ENCODE measurements at places on chromosomes 4 and X.

- peak; percentile 46 for DNase-seq
Observed at GRCh38 chrX:120251471-120252011, 929 bp downstream of the ZBTB33 start.

DNA sequence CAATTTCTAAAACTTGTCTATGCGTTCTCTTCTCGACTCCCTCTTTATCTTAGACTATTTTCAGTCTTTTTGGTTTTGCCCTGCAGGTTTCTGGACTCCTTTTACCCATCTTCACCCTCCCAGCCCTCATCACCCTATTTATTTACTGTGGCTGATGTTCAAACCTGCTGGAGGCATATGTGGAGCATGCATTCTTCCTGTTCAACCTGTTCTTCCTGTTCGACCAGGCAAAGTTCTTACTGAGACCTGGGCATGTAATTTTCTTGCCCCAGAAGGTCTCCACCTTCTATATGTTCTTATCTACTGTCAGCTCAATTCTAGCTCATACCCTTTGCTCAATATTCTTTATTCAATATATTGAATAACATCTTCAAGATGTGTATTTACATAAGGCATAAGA lies 69.4 kb upstream of the AGA start:
- no peak for DNase-seq

- DNase-seq: no peak
Observed at GRCh38 chrX:18490806-18491555, 65.6 kb downstream of the CDKL5 start.

DNA sequence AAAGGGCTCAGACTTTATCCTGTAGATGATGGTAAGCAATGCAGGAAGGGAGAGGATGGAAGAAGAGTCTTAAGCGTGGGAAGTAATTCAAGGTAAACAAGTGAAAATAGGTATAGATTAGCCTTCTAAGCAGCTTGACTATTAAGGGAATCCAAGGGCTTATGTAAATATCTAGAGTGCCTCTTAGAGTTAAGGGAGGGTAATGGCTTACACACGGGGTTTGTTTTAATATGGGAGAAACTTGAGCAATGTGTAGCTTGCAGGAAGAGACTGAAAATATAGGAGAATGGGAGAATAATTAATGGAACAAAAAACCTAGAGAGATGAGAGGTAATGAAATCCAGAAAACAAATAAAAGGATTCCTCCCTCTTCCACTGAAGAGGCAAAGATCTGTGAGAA lies 12.8 kb upstream of the SAP30 start:
- DNase-seq: no peak

- no peak for DNase-seq
Observed at GRCh38 chrX:26909728-26910127, 553.4 kb downstream of the PPP4R3C start.

DNA sequence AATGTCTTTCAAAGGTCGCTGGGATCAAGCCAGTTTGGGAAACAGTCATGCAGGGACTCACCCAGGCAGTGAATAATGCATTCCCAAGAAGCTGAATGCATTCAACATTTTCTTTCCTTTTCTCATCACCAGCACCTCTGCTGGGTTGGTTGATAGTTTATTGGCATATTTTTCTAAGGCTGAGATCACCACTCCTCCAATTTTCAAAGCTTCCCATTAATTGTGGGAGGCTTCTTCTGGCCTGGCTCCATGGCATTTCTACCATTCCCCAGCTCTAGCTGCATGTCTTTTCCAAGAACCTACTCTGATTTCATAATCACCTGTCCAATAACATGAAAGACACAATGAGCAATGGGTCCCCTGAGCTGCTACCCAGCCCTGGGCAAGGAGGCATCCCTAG lies 35.8 kb downstream of the CHRDL1 start:
- no peak for DNase-seq

DNA sequence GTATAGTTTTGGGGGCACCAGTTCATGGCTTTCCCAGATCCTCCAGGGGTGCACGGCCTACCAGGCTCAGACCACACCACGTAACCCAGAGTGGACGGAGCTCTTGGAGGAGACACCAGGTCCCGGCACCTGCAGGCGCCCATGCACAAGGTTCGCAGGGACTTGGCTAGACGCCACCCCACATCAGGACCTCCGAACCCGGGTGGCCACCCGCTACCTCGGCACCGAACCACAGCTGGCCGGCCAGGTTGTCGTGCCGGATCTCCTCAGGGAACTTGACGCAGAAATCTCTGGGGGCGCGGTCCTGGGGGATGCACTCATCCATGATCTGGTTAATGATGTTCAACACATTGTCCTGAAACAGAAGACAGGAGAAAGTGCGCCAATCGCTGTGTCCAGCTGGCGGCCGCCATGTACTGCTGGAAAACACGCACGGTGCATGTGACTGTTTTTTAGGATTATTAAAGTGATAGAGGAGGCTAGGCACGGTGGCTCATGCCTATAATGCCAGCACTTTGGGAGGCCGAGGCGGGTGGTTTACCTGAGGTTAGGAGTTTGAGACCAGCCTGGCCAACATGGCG lies 77.1 kb downstream of the ZFYVE28 start:
- peak; percentile 36 for DNase-seq

- DNase-seq: no peak
Observed at GRCh38 chrX:29587107-29587506, 628.3 kb upstream of the MAGEB2 start.

DNA sequence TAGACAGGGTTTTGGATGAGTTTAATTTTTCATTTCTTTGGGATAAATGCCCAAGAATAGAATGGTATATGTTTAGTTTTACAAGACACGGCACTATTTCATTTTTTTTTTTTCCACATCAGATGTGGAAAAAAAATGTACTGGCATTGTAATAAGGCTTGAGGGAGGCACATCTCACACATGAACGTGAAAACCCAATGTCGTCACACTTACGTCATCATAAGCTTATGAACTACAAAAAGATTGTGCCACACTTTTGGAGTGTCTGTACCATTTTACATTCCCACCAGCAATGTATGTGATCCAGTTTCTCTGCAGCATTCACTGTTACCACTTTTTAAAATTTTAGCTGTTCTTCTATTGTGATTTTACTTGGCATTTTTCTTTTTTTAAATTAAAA lies 74.2 kb downstream of the TAF1 start:
- no peak for DNase-seq

DNA sequence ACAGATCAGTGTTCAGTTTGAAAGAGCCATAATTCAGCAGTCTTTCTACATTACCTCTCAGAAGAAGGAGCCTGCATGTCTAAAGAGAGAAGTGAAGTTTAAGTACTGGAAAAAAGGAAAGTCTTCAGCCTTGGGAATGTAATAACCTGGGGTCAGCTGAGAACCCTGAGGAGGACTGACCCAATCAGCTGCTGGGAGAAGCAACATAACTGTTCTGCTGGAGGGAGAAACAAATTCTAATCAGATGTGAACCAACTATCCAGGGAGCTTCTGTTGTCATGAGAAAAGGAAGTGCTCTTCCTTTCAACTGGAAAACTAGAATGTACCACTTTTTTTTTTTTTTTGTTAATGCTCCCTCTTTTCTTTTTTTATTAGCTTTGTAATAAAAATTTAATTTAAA lies 64.5 kb upstream of the PDE5A start:
- DNase-seq: no peak

DNA sequence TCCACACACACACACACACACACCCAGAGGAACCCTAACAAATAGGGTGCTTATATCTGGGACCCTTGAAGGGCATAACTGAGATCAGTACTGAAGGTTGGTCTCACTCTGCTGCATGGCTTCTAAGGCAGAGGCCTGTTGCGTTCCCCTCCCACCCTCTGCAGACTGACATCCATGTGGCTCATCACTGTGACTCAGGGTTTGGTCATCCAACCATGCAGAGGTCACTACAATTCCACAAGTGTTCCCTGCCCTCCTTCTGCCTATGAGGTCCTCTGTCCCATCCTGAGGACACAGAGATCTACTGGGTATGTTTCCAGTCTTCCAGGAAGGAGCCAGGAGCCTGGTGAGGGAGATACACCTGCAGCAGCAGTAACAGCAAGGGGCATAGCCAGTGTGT lies 55.8 kb downstream of the XAGE2 start:
- no peak for DNase-seq

GRCh38 chr4:98581126-98581525 lies 77.3 kb downstream of the TSPAN5 start:
- DNase-seq: no peak

GRCh38 chr4:186116697-186117096 lies 12.2 kb downstream of the FAM149A start:
- no peak for DNase-seq

GRCh38 chr4:13331827-13332226 lies 152.3 kb downstream of the RAB28 start:
- no peak for DNase-seq

DNA sequence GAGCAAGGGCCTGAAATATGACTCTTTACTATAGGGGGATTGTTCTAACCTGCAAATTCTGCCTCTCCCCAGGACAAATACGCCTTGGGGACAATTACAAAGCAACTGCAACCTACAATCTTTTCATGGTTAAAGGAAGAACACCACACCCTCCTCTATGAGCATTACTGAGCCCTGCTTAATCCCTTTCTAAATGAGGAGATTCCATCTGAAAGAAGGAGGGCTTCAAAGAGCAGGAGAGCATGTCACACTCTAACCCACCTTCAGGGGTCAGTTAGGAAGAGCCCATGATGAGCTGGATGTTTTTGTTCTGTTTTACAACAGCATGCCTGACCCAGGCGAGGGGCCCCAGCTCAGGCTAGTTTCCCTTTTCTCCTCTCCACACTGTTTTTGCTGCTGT lies 134.0 kb upstream of the ANXA3 start:
- DNase-seq: no peak

- DNase-seq: no peak
Observed at GRCh38 chrX:74536832-74537371, 77.5 kb downstream of the RLIM start.

- DNase-seq: no peak
Observed at GRCh38 chr4:137471895-137472294, 60.4 kb downstream of the PCDH18 start.

DNA sequence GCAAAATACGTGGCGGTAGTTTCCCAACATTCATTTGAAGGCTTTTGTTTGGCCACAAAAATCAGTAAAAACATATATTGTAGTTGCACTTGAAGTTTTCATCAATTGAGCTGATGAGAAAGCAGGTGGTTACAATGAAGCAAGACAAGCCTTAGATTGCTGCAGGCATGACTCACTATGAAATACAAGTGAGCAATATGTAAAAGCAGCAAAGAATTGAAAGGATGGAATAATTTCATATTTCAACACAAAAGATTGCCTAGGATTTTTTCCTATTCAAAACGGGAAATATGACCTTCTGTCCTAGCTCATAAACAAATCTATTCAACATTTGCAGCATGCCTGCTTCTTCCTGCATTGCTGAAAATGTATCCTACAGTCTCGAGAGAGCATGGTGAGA lies 190.9 kb upstream of the BANK1 start:
- DNase-seq: no peak

GRCh38 chr4:145487631-145488030 lies 6.0 kb downstream of the SMAD1 start:
- DNase-seq: no peak

- no peak for DNase-seq
Observed at GRCh38 chr4:84977396-84977795, 10.9 kb upstream of the WDFY3 start.

DNA sequence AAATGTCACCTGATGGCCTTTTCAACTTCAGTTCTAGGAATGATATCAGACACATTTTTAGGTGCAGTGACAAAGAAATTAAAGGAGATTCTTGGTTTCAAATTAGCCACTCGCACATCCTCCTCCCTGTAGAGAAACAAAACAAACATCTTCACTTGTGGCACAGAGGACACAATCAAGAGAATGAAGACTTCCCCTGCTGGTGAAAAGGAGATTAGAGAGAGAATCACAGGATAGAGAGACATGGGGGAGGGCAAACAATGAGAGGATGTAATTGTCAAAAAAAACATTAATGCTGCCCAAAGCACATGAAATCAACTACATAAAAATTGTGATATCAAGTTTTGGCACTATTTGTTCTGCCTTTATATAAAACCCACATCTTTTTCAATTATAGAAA lies 34.5 kb downstream of the ACE2 start:
- DNase-seq: no peak

DNA sequence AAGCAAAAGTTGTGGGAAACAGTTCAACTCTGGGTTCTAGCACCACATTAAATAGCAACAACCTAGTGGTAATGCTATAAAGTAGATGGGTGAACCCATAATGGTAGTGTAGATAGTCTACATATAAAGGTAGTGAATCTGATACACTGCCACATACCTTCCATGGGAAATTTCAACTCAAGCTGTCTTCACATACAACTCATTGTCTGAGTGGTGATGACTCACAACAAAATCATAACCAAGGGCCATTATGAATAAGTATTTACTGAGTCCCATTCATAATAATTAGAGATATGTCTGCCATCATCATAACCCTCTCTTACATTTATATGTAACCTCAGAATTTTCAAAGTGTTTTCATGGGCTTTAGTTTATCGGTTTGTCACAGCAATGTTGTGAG lies 34.8 kb downstream of the EGF start:
- no peak for DNase-seq

GRCh38 chr4:47213539-47213938 lies 182.2 kb downstream of the GABRB1 start:
- no peak for DNase-seq

DNA sequence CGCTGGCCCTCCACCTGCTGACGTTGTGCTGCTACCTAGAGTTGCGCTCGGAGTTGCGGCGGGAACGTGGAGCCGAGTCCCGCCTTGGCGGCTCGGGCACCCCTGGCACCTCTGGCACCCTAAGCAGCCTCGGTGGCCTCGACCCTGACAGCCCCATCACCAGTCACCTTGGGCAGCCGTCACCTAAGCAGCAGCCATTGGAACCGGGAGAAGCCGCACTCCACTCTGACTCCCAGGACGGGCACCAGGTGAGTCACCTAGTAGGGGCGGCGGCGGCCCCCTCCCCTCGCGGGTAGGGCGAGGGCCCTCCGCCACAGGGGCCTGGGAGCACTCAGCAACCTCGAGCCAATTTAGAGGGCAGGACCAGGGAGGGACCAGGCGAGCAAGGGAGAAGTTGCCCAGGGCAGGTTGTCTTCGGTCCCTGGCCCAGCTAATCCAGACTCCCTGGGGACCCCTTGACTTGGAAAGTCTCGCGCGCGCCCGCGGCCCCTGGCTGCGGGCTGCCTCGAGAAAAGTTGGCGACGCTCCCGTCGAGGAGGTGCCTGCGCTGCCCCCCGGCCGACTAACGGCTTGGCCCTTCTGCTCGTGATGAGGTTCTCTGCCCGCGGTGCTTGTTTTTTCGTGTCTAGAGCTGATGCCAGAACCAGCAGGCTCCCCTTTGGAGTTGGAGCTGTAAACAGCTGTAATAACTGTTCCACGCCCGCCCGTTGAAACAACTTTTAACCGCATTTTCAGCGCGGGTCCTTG lies 717 bp downstream of the EDA start:
- no peak for DNase-seq

GRCh38 chrX:10897768-10898167 lies 213.4 kb upstream of the HCCS start:
- no peak for DNase-seq

DNA sequence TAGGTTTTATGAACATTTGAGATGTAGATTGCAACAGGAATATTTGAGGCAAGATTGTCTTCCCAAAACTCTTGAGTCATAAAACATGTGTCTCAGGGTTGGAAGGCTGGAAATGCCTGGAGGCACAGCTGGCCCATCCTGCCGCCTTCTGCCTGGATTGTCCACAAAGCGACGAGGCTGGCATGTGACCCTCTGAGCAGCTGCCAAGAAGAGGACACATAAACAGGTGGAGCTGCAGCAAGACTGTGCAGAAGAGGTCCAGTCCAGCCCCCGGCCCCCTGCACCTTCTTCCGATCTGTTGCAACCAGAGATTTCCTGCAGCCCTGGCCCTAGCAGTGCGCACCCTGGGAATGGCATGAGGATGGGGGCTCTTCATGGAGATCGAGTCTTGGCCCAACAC lies 101.9 kb upstream of the BCOR start:
- DNase-seq: no peak

All from activated CD8-positive, alpha-beta memory T cell treated with anti-CD3 and anti-CD28 coated beads, Interleukin-2, amount 10 ng/mL, durations not matched to agents 7 days and 5 days (primary cell).